ENCODE measurements at places on chromosomes 3 and 15.

GRCh38 chr15:88331291-88331690, 74.8 kb upstream of the NTRK3 start:
- peak; percentile 61 for DNase-seq

- no peak for DNase-seq
Measured at GRCh38 chr3:125602752-125603649, 7.7 kb upstream of the OSBPL11 start.

- no peak for DNase-seq
Measured at GRCh38 chr3:47594792-47595191, 16.1 kb upstream of the CSPG5 start.

GRCh38 chr3:35602395-35602936, 36.9 kb upstream of the ARPP21 start:
- no peak for DNase-seq

DNA sequence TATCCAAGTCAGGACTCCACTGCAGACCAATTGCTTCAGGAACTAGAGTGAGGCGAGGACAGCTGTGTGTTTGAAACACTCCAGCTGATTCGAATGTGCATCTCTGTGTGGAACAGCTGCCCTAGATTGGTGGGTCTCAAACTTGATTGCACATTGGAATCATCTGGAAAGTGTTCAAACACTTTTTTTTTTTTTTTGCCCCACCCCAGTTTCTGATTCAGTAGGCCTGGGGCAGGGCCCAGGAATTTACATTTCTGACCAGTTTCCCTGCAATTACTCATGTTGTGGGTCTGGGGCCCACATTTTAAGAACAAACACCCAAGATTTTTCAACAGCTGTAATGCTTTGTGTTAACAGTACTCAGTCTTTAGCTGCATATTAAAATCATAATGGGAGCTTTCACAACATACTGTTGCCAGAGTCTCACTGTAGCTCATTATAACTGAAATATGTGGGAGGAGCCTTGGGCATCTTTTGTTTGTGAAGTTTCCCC, 156.6 kb downstream of the NR1D2 start:
- DNase-seq: no peak

DNA sequence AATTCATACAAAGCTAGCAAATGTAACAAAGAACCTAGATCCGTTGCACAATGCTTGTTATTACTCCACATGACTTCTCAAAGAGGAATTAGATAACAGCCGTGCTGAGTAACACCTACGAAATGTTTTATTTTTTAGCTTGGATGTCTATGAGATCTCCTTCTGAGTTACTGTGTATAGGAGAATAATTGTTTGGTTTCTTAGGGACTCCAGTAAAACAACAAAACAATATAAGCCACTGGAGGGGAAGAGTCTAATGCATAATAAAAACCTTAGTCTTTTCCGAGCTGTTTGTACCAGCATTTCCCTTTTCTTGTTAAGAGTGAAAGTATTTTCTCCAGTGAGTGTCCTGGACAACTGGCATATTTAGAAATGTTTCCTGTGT, 15.6 kb downstream of the SNAP23 start:
- no peak for DNase-seq
